Stimulated activated effector memory CD8-positive, alpha-beta T cell treated with anti-CD3 and anti-CD28 coated beads, Interleukin-12 subunit alpha, Interleukin-12 subunit beta, amount 100 ng/mL, for 72 hours (primary cell): ENCODE measurements at places on chromosomes 13 and 19.

DNA sequence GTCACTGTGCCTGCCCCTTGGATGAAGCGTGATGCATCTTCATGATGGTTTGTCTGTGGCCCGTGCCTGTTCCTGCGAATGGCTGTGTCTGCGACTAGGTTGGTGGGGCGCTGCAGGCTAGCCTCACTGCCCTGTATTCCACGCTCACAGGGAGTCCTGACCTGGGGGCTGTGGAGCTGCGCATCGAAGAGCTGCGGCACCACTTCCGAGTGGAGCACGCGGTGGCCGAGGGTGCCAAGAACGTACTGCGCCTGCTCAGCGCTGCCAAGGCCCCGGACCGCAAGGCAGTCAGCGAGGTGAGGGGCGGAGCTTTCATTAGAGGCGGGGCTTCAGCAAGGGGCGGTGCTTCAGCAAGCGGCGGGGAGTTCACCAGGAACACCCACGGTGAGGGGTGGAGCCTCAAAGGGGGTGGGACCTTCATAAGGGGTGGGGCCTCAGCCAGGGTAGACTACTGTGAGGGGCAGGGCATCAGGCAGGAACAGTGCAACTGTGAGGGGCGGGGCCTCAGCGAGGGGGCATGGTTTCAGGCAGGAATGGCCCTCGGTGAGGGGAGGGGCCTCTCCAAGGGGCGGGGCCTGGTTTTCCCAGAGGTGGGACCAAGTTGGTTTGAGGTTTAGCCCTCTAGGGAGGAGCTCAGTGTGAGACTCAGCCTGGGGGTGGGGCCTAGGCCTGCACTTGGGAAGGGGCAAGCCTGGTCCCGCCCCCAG lies 17.2 kb downstream of the PKN1 start:
- DNase-seq = no peak

DNA sequence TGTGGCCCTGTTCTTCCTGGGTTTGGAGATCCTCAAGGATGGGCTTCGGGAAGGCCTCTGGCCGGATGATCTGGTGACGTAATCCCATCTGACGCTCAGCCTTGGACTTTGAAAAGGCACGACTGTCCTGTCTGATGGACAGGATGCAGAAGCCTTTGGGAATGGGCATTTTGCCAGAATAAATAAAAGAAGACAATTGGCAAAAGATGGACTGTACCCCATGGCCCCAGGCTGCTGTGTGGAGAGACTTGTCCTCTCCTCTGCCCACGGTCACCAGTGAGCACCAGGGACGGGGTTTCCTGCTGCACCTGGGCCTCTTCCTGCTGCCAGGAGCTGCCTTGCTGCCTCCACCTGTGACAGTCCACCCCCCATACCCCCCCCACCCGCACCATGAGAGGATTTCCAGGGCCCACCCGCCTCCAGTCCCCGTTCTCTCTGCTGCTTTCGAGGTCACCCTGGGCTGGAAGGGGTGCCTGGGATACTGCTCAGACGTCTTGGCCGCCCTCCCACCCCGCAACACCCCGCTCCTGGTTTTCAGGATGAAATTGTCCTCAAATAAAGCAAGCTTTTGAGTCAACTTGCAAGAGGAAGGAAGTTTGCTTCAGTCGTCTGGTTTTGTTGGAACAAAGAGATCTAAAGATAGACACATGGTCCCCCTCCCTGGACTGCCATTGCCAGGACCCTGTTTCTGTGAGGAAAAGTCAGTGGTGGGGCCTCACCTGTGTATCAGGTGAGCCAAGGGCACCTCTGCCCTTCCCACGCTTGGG lies 40.9 kb downstream of the MCF2L start:
- DNase-seq = no peak

DNA sequence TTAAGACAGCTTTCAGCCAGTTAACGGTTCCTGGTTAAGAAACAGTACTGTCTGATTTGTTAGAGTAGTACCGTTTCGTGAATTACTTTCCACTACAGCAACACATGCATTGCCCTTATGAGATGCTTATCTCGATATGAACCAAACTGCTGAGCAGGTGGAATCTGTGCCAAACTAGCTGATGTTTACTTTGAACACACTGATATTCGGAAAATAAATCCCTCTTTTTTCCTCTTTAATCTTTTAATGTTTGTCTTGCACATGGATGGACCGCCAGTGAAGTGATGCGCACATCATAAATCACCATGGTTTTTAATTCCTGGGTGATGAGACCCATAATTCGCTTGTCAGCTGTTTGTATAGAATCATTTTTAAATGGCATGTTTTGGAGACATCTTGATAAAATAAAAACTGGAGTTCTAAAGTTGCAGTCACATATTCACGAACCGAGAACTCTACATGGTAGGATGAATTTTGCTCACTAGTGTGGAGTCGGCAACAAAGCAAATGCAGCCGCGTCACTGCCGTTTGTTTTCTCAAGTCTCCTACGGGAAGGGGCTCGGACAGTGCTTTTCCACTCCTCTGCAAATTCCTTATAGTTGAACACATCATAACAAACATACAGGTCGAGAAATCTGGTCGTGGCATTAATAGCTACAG lies 1.1 kb downstream of the GJA3 start:
- no peak for DNase-seq

DNA sequence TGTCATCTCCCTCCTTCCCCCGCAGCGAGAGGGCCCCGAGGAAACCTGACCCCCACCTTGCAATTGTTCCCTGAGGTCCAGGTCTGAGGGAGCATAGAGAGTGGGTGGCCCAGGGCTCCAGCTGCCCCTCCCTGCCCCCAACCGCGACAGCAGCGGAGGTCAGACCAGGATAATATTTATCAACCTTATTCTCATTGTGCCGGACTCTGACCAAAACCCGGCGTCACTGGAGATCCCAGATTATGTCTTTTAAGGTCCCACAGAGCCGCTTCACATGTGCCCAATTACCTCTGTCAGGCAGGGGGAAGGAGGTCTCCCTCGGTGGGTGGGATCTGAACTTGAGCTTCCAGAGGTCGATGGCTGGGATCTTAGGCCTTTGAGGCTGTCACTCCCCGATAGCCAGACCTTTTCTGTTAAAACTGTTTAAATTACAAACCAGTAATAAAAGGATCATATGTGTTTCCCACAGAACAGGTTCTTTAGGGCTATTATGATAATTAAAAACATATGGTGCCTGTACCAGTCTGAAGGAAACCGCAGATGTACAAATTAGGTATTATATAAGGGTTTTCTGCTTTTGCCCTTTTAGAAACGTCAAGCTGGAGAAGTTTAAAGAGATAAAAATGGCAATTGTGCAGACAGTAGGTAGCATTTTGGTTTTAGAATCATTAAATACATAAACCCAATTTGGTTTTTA lies 195.5 kb downstream of the ZNF536 start:
- no peak for DNase-seq

- DNase-seq = no peak
These were observed 1.5 kb upstream of the PCDH20 start for GRCh38 chr13:61417086-61417570.

DNA sequence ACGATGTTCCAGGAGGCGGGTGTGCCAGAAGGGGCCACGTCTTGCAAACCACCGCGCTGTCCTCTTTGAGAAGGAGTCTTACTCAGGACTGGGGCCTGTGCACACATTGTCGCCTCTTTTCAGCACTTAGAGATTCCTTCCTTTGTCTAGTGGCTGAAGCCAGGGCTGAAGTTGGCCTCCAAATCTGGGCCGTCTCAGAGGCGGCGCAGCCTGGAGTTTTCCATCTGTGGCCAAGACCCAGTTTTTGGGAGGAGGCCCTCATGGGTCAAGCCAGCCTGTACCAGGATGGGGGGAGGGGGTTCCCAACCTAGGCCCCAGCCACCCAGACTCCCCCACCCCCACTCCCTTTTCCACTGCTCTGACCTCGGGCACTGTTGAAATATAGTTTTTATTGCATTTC lies 11.8 kb downstream of the ANO8 start:
- DNase-seq = no peak

DNA sequence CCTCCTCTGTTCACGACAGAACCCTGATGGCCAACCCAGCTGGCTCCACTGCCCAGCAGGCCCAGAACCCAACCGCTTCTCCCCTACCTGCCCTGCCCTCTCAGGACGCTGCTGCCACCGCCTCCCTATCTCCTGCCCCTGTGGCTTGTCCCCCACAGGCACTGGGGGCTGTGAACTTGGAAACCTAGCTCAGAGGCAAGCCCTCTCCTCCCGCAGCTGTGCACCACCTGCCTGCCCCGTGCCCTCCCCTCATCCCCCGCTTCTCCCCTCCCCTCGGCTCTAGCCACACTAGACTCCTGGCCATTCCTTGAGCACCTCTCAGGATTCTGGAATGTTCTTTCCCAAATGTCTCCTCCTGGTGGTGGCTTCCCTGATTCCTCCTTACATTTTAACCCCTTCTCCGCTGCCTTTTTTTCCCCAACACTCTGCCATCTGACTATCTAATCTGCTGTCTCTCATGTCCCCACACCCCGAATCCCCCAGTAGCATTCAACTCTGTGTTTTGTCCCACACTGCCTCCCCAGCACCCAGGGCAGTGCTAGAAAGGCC lies 6.7 kb downstream of the NANOS3 start:
- DNase-seq = no peak

DNA sequence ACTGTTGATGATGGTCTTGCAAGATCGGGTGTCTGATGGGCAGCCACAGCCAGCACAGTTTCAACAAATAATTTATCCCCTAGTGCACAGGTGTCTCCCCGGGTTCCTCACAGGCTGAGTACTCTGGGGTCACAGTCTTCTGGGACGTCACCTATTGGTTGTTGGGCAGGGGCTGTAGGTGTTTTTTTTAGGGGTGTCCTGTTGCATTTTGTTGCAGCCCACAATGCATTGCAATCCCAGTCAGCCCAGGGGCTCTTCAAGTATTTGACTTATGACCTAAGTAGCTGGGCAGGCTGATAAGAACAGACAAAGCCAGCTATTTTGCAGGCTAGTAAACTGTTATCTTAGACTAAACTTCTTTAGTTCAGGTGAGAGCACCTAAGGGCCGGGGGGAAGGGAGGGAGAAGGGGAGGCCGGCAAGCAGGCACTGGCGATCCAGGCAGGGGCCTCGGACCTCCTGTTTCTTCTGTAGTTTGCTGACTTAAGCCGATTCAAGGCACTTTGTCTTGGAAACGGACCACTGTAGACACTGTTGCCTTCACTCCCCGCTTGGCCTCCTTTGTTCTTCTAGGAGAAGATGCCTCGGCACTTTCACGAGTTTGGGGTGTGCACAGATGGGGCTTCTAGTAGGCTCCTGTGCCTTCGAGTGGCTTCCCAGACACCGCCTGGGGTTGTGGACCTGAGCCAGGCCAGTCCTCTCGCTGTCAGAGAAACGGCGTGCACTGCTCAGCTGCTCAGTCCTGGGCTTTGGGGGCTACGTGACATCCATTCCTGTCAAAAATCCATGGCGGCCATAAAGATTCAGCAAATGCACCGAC lies 33.9 kb upstream of the GRTP1 start:
- DNase-seq = no peak

GRCh38 chr13:109785141-109785891 lies 1.1 kb downstream of the IRS2 start:
- DNase-seq = peak; percentile 56

- DNase-seq = no peak
These were observed 77.2 kb downstream of the ABCC4 start for GRCh38 chr13:95224064-95224463.

DNA sequence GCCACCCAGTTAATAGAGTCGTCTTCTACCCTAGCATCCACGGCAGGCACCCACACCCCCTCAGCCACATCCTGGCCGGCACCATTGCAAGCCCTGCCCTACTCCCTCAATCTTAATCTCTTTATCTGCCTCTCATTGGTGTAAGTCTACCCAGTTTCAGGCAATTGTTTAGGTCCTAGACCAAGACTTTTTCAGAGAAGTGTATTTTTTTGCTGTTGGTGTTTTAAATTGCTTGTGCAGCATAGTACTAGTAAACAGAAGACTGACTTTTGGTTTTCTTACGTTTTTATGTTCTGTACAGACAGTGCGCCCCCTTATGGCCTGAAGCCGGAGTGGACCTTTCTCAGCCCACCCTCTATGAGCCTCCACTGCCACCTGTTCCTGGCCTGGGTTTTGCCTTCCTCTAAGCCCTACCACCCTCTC lies 2.3 kb upstream of the LCP1 start:
- DNase-seq = peak; percentile 68

DNA sequence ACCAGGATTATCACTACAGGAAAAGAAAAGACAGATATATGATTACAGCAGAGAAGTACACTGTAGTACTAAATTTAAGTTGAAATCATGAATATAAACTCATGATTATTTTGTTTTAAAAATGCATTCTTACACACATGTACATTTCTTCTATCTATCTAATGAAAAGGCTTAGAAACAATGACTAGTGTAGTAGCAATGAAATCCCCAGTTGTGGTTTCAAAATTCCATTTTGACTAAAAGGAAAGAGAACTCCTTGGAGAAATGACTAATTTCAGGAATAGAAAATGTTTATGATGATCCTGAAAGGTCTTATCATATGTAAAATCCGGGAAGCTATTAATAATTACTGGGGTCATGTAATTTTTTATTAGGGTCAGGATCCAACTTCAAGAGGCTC lies 195.0 kb upstream of the STARD13 start:
- no peak for DNase-seq

DNA sequence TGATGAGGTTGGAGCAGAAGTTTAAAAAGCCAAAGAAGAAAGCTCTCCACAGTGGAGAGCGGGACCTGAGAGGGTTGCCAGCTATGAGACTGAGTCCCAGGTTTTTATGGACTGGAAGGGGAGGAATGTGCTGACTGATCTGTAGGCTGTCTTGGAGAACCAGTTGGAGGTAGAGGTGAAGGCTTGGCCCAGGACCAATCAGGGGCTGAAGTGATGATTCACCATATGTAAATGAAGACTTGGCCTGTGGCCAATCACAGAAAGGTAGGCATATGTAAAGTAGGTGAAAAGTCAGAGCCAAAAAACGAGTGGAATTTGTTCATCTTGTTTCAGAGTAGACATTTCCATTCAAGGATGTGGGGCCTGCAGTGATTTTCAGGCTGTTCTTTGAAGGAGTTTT lies 17.5 kb upstream of the KBTBD6 start:
- DNase-seq = no peak

GRCh38 chr13:44768239-44768638 lies 192.1 kb upstream of the TSC22D1 start:
- DNase-seq = no peak

DNA sequence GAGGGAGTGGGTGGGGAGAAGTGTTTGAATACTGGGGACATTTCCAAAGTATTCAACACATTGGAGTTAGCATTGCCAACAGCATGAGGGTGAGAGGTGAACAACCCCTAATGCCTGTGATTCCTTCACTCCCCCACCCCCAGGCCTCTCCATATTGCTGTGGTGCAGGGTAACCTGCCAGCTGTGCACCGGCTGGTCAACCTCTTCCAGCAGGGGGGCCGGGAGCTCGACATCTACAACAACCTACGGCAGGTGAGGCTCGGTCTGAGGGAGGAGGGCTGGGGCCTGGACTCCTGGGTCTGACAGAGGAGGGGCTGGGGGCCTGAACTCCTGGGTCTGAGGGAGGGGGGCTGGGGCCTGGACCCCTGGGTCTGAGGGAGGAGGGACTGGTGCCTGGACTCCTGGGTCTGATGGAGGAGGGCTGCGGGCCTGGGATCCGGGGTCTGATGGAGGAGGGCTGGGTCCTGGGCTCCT lies 7.6 kb downstream of the BCL3 start:
- DNase-seq = no peak
